ENCODE measurements at places on chromosomes 16 and 17.

DNA sequence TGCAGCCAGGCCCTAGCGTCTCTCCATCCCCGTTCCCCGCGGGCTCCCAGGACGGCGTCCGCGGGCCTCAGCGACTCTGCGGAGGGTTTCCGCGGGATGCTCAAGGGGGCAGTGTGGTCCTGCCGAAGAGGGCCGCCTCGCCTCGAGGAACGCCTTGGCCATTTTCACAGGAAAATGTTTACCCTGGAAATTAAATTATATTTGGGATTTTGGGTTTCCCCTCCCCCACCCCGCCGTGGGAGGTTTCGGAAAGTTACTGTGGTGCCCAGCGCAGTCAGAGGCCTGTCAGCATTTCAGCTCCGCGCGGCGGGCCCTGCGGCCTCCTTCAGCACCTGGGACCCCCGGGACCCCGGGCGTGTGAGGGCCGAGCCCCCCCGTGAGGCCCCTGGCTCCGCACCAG, 94.5 kb downstream of the PCTP start:
- DNase-seq: no peak

GRCh38 chr17:39939588-39940419, 12.3 kb downstream of the LRRC3C start:
- no peak for DNase-seq

DNA sequence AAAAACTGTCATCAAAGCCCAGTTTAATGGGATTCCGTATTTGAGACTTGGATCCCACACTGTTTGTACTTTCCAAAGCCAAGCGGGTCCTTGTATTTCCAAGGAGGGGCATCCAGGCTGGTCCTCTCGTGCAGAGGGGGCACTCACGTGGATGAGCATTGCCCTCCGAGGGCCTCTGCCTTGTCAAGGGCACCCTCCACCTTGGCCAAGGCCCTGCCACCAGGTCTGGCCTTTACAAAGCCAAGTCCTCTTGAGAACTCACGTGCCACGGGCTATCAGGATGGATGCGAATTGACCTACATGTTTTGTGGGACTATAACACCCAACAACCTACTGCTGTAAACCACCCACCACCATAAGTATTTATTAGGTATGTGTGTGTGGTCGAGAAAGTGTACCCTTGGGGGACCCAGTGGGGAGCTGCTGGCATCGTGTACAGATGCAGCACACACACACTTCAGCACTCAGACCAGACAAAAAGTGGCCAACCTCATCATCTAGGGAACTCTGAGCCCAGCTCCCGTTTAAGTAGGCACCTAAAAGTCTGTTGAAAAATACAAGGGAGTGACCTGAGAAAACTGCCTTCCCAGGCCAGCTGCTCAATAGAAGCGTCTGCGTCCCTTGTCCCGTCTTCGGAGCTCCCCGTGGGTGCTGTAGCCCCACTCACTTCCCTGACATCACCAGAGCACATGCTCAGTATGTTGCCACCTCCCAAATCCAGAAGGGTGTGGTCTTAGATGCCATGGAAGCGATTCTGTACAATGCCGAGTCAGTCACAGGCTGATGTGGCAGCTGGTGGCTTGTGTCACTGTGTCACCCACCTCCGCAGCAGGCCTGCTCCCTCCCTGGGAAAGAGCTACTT, 12.9 kb downstream of the MAP1LC3B start:
- no peak for DNase-seq

GRCh38 chr16:57427824-57428223, 19.4 kb downstream of the CIAPIN1 start:
- DNase-seq: no peak

DNA sequence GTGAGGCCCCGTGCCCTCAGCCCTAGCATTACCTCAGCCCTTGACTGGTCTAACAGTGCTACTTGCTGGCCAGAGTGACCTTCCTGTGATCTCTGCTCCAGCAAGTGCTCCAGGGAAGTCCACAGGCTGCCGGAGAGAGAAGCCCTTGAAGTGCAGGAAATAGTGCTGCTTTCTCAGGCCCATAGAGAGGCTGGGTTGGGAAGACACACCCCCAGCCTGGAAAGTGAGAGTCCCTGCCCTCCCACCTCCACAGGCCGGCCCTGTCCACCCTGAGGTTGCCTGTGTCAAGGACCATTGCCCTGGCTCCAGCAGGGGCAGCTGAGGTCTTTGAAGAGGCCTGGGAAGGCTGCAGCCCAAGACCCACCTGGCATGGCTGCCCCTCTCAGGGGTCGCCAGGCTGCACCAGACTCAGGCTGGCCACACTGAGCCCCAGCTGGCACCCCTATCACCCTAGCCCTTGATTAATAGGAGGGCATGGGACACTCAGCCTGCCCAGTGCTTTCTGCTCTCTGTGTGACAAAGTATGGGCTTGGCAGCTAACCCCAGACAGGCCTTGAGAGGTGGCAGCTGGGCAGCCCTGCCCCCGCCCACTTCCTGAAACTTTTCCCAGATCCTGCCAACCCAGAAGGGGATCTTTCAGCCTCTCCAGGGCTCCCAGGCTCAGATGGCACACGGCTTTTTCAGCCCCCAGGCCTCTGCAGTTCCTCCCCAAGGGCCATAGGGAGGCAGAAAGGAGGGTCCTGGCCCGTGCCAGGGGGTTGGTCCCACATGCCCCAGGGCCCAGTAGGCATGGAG, 21.7 kb downstream of the ATP6V0D1 start:
- DNase-seq: no peak

- DNase-seq: no peak
These were observed 7.2 kb downstream of the GAS2L2 start for GRCh38 chr17:35745749-35746320.

DNA sequence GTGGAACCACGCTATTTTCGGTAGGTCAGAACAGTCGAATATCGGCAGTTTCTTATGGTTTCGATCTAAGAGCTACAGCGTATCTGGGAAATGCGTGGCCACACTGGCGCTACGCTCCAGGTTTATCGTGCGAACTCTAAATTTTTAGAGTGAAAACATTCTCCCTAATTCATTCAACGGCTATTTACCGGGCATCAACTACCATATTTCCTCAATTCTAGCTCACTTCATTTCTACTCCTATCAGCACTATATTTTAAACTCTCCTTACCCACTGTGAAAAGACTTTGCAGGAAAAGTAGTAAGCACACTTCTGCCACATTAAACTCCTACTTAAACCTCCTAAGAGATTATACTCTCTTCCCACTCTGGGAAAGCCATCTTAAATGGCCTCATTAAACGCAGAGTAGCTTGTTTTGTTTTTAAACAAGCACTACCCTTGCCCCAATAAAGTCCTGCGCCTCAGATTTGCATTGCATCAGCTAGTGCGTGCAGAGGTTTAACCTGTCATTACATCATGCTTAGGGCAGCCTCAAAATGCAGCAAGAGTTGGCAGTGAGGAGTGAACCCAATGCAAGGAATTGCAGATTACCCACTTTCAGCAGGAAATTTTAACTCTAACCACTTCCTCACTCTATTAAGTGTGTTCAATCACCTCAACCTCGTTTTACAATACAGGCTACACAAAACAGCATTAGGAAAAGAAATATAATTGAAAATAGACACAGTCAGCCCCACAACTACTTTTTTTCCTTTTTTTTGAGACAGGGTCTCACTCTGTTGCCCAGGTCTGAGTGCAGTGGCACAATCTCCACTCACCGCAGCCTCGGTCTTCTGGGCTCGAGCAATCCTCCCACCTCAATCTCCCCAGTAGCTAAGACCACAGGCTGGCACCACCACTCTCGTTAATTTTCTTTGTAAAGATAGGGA, 18.8 kb downstream of the SIAH1 start:
- peak; percentile 64 for DNase-seq

All from GM12864 (cell line).